ENCODE measurements at places on chromosomes 16 and 17.

- no peak for DNase-seq
Observed at GRCh38 chr16:83455716-83456115, 352.1 kb upstream of the HSBP1 start.

DNA sequence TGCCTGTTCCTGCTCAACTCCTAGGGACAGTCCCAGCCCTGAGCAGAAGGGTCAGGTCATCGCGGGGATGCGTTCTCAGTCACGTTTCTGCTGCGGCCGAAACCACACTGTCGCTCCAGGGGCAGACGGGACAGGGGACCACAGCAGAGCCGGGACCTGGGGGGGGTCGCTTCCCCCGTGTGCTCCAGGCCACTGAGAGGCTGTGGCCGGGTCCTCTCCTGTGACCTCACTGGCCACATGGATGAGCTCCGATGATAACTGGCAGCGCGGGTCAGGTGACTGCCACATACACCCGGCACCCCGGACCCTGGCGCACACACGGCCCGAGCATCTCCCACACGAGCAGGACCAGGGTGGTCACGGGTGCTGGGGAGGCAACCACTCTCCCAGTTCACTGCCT is 12.8 kb downstream of the GNPTG start:
- no peak for DNase-seq

- DNase-seq = no peak
Observed at GRCh38 chr17:80195671-80196529, 24.2 kb downstream of the SGSH start.

DNA sequence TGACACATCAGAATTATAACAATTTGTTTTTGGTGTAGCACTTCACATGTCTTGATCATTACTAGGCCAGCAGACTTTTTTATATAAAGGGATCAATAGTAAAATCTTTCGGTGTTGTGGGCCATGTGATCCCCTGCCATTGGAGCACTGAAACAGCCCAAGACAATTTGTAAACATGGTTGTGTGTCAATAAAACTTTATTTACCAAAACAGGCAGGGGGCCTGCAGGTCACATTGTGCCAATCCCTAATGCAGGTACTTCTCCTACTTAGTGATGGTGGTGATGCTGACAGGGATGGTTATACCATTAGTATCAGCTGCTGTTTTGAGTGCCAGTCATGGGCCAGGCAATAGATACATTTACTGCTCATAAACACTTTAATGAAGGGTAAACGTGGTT is 319.9 kb downstream of the SNX29 start:
- no peak for DNase-seq

DNA sequence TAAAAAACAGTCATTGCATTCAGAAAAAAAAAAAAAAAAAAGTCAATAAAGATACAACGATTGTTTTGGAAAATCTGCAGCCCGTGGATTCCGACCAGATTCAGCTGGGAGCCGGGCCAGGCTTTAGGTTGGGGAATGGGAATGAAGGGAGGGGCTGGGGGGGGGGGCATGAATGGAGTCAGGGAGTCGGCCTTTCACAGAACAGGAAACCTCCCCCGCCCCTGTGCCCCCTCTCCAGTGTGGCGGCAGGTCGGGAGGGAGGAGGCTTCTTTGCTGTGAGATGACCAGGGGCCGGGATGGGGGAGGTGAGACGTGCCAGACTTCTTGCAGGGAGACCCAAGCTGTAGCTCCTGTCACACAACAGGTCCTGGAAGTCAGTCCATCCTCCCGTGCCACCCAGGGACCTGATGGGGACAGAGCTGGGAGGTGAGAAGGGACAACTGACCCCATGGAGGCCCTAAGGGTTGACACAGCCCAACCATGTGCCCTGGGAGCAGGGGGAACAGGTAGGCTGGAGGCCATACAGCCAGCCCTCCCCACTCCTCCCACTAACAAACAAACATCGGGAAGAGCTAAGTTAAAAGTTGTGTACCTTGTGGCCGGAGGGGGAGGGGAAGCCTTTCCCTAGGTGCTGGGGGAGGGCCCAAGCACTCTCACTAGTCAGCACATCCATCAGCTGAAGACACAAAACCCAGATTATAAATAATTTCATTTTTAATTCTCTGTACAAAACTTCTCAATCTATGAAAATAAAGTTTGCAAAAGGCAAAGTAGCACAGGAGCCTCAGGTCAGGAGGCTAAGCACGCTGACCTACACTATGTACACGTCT is 25.2 kb downstream of the SREBF1 start:
- DNase-seq = no peak

Data from fibroblast of skin of scalp (primary cell).